Mesangial cell (primary cell): ENCODE measurements at places on chromosomes 5 and 9. TPM values are rescaled to one million over a fixed set of nuclear protein-coding genes. Genes with fewer than 3 reads are reported as not detected.

The SH3TC2 gene
- total RNA-seq: under 0.01 and 0.65 TPM in 2 replicates

The ZDHHC12 gene
- 111 and 159 TPM in 2 replicates for total RNA-seq

The ROPN1L gene
- total RNA-seq: 0.25 and 0.49 TPM in 2 replicates

The ARHGEF37 gene
- 1.3 and 2.4 TPM in 2 replicates for total RNA-seq

The GDNF gene
- under 0.01 TPM in 1 of 2 replicates, not detected in the other for total RNA-seq

The INPP5E gene
- total RNA-seq: 13.6 and 14.3 TPM in 2 replicates

The FAM53C gene
- 24.3 and 33.0 TPM in 2 replicates for total RNA-seq

The CAMK4 gene
- total RNA-seq: 1.5 and 7.7 TPM in 2 replicates

The EFNA5 gene
- total RNA-seq: 17.6 and 43.7 TPM in 2 replicates

The PPP1R26 gene
- total RNA-seq: 17.1 and 23.1 TPM in 2 replicates

The SCGB3A2 gene
- total RNA-seq: not detected in 2 replicates

The KCNV2 gene
- not detected in 2 replicates for total RNA-seq

The C5orf52 gene
- not detected in 2 replicates for total RNA-seq

The RORB gene
- total RNA-seq: under 0.01 and 0.13 TPM in 2 replicates

The TAF11L10 gene
- total RNA-seq: not detected in 2 replicates

The TMC1 gene
- not detected in 2 replicates for total RNA-seq

The BAAT gene
- total RNA-seq: 0.13 and 0.16 TPM in 2 replicates

The PCDHGB7 gene
- total RNA-seq: 5.1 and 18.1 TPM in 2 replicates

The CBY3 gene
- 0.81 TPM in 1 of 2 replicates, not detected in the other for total RNA-seq

The ZDHHC11B gene
- total RNA-seq: not detected in 2 replicates
